ENCODE measurements at places on chromosomes 16 and 17.

- DNase-seq: no peak
These were observed 69.3 kb upstream of the MED13 start for GRCh38 chr17:62134397-62134796.

GRCh38 chr16:67666559-67667452 is at the start of the genes C16orf86 and ENKD1:
Gene C16orf86, plus strand, starts transcription at chr16:67666814. Its CDS starts 157 bp downstream, at chr16:67666971.
Gene ENKD1, minus strand, starts transcription at chr16:67666750. Its CDS starts 308 bp downstream, at chr16:67666442.
- DNase-seq: peak; percentile 46

DNA sequence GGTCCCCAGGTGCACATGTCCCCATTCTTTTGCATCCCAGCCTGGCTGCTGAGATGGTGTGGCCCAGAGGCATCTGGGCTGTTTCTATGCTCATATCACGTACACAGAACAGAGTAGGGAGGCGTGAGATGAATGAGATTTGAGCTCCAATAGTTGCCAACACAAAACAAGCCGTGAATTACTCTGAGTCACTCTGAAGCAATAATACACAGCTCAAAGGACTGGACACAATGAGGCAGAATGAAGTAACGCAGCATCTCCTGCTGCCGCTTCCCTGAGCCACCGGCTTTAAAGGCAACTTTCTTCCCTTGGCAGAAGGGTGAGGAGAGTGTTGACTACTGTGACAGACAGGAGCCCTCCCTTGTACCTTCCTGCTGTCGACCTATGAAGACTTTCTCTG is 33.9 kb upstream of the CLEC18B start:
- DNase-seq: peak; percentile 51

GRCh38 chr16:73427164-73427563 is 379.2 kb upstream of the ZFHX3 start:
- no peak for DNase-seq

DNA sequence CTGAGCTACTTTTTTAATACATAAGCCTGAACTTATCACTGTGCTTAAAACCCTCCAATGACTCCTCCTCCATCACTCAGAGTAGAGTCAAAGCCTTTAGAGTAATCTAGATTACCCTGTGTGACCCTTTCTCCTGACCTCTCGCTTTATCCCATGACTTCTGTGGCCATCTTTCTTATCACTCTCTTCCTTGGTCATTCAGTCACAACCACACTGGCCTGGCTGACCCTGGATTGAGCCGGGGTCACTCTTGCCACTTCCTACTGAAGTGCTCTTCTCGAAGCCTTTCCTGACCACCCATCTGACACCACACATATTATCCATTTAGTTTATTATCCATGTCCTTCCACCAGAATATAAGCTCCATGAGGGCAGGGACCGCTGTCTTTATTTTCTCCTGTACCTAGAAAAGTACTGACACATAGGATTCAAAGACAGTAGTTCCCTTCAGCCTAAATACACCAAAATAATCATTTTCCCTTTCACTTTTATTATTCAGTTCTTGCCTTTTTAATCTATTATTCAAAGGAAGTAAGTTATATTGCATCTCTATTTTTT is 28.0 kb upstream of the ABCA9 start:
- DNase-seq: no peak

- DNase-seq: no peak
These were observed 2.4 kb downstream of the CACNB1 start for GRCh38 chr17:39194985-39195524.

GRCh38 chr17:79555543-79555942 is 55.3 kb downstream of the RBFOX3 start:
- DNase-seq: no peak

DNA sequence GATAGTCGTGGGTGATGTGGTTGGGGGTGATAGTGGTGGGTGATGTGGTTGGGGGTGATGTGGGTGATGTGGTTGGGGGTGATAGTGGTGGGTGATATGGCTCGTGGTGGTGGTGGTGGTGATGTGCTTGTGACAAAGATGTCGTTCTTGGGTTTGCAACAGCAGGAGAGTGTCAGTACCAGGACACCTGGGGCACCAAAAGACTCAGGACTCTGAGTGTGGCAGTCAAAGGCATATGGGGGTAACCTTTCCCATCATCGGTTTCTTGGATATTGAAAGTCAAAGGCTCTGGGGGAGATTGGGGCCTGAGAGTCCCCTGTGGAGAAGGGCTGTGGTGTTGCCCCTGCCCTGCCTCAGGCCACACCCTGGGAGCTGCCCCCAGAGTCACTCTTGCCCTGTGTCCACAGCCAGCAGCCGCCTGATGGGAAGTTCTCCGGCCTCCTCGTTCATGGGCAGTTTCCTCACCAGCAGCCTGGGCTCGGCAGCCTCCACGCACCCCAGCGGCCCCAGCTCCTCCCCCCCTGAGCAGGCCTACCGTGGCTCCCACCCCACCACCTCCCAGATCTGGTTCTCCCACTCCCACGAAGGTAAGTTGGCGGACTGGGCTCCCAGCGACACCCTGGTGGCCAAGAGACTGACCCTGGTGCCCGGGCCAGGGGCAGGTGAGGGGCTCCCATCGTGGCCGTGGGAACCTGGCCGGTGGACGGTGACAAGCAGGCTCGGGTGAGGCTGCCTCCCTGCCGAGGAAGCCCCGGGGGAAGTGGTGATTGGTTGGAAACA is 31.3 kb downstream of the BAHCC1 start:
- DNase-seq: no peak

DNA sequence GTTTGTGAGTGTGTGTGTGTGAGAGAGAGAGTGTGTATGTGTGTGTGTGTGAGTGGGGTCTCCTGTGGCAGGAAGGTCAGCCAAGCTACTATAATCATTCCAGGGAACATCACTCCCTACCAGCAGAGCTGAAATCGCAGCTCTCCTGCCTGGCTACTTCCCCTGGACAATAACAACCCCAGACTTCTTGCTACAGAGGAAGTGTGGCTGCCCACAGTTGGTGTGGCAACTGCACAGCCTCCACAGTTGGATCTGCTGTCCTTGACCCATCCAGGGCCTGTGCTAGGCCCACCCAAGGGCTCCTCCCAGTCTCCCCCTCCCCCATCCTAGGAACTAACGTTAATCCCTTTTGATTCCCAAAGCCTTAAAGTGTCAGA is 1.5 kb downstream of the SLC13A5 start:
- no peak for DNase-seq

GRCh38 chr17:3962217-3962964 is 1.8 kb downstream of the ATP2A3 start:
- no peak for DNase-seq

GRCh38 chr17:39704821-39705551 is 5.1 kb downstream of the ERBB2 start:
- no peak for DNase-seq

GRCh38 chr17:63171428-63172393 is 205.7 kb downstream of the TANC2 start:
- DNase-seq: peak; percentile 46

DNA sequence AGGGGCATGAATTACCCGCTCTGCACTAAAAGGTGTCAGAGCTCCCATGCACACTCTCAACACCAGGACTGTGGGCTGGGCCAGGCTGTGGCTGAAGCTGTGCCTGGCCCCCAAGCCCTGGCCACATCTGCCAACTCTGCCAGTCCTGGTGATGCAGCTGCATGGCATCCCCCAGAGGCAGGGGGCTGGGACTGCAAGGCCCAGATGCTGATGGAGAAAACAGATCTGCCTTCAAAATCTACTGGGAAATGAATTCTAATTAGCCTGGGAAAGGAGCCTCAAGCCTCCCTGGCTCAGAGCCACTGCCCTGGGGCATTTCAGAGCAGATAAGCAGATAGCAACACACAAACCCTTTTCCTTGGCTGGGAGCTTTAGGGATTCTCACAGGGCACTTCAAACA is 3.4 kb downstream of the CHST6 start:
- DNase-seq: no peak

DNA sequence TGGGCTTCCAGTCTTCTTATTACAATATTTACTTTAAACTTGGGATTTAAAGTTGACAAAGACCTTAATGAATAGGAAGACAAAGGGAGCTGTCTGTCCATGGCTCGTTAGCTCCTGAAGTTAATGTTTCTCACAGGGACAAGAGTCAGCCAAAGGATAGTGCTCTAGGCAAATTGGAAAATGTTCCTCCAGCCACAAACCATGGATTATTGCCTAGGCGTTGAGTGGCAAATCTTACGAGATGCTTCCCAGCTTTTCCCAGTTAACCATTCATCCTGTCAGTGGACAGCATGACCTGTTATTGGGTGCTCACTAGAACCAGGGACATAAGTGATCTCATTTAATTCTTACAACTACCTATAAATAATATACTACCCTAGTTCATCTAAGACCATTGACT is 3.6 kb downstream of the TEX2 start:
- peak; percentile 72 for DNase-seq

DNA sequence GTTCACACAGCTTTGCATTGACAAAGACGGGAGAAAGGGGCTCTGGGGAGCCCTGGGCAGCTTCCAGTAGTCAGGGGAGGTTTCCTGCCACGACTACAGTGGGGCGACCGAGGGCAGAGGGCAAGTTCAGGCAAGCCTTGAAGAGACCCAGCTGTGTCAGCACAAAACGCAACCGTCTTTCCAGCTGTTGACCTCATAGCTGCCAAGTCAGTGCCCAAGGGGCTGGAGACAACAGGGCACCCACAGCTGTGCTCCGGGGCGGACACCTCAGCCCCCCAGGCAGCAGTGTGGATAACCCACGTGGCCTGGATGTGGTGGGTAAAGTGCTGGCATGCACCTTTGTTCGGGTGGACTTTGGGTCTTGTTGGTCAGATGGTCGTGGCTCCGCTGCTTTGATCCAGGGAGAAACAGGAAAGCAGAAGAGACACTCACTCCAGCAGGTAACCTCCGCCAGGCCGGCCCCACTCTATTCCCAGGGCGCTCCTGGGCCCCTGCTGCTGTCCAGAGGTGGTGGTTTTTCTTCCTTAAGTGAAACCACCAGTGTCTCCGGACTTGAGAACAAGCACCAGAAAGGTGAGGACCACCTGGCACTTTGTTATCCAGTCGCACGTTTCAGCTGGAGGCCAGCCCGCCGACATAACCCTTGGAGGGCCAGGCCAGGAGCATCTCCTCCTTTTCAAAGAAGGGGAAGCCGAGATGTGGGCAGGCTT is 17.6 kb upstream of the CBX2 start:
- DNase-seq: no peak

- DNase-seq: no peak
These were observed 9.6 kb downstream of the FTO start for GRCh38 chr16:53713403-53714204.

GRCh38 chr17:65925606-65926307 is 266.2 kb downstream of the CEP112 start:
- DNase-seq: no peak

GRCh38 chr17:62075308-62075815 is 10.3 kb upstream of the MED13 start:
- DNase-seq: peak; percentile 53

DNA sequence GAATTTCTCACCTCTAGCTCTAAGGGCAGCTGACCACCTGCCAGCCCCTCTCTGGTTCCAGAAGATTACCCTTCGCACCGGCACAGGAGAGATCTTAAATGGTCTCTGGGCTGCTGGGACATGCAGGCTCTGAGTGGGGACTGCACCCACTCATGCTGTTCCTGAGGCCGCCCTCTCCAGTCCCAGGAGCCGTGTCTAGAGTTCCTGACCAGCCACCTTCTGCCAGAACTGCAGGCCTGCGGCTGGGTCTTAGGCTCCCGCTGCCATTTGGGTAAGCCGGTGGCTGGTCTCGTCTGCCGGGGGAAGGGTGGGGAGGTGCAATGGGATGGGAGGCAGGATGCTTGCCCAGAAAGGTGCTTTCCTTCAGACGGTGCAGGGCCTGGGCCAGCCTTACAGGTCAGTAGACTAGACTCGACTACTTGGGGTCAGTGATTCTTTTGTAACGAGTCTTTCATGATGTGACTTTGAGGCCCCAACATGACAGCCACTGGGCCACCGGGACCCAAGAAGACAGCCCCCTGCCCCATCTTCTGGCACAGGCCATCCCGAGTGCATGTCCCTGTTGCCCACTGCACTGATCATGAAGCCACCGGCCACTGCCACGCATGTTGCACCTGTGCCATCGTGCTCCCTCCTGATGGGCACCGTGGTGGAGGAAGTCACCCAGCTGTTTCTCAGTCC is 26.4 kb downstream of the B9D1 start:
- no peak for DNase-seq

- DNase-seq: no peak
These were observed 11.1 kb downstream of the CMTM2 start for GRCh38 chr16:66590322-66590721.

- DNase-seq: no peak
These were observed 23.1 kb downstream of the TNFRSF13B start for GRCh38 chr17:16948587-16949376.

- DNase-seq: peak; percentile 84
These were observed 59.1 kb upstream of the CLEC18B start for GRCh38 chr16:74480150-74481029.

DNA sequence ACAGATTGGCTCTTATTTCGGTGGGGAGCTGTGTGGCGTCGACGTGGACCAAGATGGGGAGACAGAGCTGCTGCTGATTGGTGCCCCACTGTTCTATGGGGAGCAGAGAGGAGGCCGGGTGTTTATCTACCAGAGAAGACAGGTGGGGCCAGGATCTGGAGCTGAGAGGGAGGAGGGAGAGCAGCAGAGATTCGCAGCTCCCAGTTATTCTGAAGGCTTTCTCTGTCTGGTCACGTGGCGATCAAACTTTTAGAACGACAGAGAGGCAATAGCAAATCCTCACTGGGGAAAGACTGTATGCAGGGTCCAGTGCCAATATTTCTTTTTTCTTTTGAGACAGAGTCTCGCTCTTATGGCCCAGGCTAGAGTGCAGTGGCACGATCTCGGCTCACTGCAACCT is 22.2 kb downstream of the ITGAL start:
- no peak for DNase-seq

DNA sequence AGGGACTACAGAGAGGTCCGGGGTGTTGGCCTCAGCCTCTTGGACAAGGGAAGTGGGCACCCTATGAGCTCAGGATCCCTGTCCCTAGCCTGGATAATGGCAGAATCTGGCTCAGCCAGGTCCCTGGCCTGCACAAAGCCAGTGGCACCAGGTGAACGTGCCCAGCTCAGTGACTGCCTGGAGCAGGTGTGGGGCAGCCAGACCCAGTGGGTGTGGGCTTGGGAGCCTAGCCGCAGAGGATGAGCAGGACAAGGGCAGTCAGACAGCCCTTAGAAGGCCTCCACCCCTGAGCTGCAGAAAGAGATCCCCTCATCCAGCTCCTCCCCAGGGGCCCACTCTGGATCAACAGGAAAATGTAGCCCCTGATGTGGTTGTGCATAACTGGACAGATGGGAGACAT is 585.3 kb downstream of the KCNJ18 start:
- no peak for DNase-seq

- DNase-seq: no peak
These were observed 3.2 kb downstream of the PRSS22 start for GRCh38 chr16:2854700-2855309.
